Activated naive CD4-positive, alpha-beta T cell treated with anti-CD3 and anti-CD28 coated beads, Interleukin-2, amount 50 U/mL, for 16 hours (primary cell): ENCODE measurements at places on chromosomes 4 and X.

DNA sequence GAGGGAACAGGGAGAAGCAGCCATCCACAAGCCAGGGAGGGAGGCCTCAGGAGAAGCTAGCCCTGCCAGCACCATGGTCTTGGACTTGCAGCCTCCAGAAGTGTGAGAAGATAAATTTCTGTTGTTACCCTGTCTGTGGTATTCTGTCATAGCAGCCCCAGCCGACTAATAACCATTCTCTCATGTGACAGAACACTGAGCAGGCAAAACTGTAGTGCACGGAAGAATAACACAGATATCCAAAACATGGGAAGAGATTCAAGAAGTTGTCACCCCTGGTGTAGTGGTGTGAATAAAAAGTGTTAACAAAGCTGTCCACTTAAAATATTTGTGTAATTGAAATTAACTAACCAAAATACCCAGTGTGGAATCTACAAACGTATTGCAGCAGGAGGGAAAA lies 265.0 kb downstream of the ARHGAP10 start:
- no peak for DNase-seq

- DNase-seq: no peak
Observed at GRCh38 chr4:174217273-174218126, 66.0 kb downstream of the FBXO8 start.

GRCh38 chrX:43822014-43822413 lies 60.2 kb downstream of the MAOB start:
- no peak for DNase-seq

- DNase-seq: no peak
Observed at GRCh38 chrX:154749856-154750255, 1.0 kb downstream of the GAB3 start.

- no peak for DNase-seq
Observed at GRCh38 chrX:153361781-153362397, 27.9 kb downstream of the ZNF275 start.

DNA sequence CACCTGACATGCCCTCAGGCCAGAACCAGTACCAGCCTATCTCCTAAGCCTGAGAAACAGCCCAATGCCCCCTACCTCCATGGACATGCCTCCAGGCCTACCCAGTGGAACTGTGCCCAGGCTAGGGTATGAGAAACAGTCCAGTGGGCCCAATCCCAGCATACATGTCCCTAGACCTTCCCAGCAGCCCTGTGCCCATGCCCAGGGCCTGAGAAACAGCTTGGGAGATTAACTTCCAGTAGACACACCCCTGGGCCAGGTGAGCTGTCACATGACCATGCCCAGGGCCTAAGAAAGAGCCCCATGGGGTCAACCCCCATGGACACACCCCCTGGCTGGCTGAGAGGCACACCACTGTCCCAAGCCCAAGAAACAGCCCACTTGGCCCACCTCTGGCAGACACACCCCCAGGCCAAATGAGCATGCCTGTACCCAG lies 78.8 kb downstream of the CBR4 start:
- no peak for DNase-seq

- DNase-seq: no peak
Observed at GRCh38 chr4:23888421-23889319, 1.2 kb downstream of the PPARGC1A start.

- no peak for DNase-seq
Observed at GRCh38 chrX:131734621-131735020, 190.7 kb downstream of the OR13H1 start.

- DNase-seq: peak; percentile 25
Observed at GRCh38 chr4:39526765-39527295, 409 bp downstream of the UGDH start.

DNA sequence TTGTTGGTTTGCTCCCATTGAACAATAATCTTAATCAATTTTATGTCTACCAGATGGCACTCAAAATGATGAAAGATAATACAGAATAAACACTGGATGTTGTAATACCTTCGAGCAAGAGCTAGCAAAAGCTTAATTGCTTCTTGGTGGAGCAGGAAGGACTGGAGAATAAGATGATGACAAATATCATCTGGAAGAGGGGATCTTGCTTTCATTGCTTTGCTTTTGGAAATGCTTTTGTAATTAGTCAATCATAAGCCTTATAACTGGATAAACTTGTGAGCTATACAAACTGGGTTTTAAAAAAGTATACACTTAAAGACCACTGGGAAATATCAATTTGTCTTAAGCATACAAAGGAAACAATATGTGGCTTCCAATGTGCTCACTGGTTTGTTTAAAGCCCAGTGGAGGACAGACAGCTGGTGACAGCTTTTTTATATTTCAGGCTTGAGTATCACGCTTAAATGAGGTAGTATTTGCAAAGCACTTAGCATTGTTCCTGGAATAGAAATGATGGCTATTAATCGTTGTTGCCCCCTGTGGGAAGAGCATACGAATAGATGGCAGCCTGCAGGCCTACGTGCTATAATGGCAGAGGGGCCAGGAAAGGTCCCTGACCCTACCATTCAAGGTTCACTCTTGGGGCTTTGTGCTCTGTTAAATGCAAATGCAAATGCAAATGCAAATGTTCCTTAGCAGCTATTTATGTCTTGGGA lies 61.2 kb downstream of the TMEM150C start:
- DNase-seq: no peak

GRCh38 chrX:4935846-4936245 lies 1222.4 kb upstream of the PRKX start:
- DNase-seq: no peak

GRCh38 chrX:108892501-108892900 lies 156.1 kb upstream of the IRS4 start:
- DNase-seq: no peak

- no peak for DNase-seq
Observed at GRCh38 chr4:156177941-156178340, 224.3 kb upstream of the CTSO start.

DNA sequence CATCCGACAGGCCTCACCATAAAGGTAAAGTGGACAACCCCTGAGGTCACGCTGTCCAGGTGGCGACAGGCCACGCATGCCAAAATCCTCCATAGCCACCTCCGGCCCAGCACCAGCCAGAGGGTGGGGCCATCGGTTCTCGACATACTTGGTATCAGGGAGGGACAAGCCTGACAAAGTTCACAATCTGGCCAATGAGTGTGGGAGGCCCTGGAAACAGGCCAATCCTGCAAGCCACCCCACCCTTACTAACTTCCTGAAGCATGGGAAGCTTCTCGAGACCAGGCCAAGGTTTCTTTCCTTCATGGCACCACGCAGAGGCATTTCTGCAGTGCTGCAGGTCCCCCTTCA lies 73.8 kb downstream of the MTMR1 start:
- DNase-seq: no peak

- DNase-seq: no peak
Observed at GRCh38 chr4:184386271-184386781, 88.0 kb downstream of the IRF2 start.

DNA sequence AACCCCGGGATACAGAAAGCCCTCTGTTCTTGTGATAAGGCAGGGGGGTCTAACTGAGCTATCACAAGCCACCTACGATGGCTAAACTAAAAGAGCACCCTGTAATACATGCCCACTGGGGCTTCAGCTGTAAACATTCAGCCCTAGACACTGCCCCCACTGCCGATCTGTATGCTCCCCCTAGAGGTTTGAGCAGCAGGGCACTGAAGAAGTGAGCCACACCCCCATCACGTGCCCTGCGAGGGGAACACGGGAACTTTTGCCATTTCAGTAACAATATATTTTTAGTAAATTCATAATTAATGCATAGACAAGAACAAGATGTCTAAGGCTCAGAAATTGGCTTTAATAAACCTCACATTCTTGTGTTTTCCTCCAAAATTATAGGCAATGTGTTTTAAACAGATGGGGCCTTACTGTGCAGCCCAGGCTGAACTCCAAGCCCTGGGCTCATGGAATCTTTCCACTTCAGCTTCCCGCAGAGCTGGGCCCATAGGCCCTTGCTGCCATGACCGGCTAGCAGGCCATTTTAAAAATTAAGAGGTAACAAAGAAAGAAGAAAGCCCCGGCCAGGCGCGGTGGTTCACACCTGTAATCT lies 235.3 kb upstream of the SFRP2 start:
- no peak for DNase-seq

- DNase-seq: no peak
Observed at GRCh38 chr4:129394635-129395034, 298.7 kb downstream of the C4orf33 start.

GRCh38 chrX:9311421-9312160 lies 153.3 kb upstream of the TBL1X start:
- no peak for DNase-seq

- DNase-seq: peak; percentile 13
Observed at GRCh38 chrX:118523920-118524319, 28.3 kb downstream of the DOCK11 start.

- DNase-seq: no peak
Observed at GRCh38 chr4:42610941-42611340, 46.0 kb downstream of the ATP8A1 start.

DNA sequence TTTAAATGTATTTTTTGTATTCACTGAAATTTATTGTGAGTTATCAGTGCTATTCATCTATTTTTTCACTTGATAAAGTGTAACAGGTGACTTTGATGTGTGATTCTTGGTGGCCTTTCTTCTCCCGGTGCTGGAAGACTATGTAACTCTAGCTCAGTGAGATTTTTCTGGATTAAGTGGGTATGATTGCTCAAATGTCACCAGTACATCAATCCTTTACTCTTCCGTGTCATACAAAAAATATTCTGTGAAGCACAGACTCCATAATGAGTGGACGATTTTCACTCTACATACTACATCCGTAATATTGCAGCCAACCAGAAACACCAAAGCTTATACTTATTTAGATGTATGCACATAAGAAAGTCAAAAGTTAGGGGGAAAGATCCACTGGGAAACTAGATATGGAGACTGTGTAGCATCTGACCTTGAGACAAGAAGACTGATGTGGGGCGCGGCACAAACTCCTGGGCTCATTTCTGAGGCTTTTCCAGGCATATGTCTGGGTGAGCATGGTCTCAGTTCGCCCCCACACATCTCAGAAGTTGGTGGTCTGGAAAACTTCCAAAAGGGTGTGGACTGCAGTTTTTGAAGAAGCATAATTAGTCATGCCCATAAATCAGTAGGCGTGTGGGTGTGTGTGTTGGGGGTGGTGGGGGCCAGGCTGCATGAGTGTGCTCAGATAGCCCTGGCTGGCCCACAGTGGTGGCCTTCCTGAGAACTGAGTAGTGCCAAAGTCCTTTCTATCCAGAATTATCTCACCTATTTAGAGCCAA lies 53.9 kb upstream of the TENM3 start:
- DNase-seq: no peak

- no peak for DNase-seq
Observed at GRCh38 chr4:176817204-176817603, 24.5 kb upstream of the VEGFC start.

DNA sequence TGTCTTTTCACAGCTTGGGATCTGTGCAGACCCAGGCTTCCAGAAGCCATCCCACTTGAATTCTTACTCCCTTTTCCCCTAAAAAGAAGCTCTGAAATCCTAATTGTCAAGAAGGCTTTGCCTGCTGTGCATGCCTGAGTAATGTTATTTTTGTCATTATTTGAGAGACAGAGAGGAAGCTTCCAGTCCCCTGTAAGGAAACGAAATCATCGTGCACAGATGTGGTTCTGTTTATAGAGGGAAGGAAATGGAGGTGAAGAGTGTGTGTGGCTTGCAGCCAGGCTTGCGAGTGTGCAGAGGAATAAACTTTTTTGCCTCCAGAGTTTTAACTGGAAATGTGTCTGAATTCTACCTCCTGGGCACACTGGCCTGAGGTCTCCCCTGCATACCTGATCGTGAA lies 70.2 kb downstream of the TBL1X start:
- no peak for DNase-seq

DNA sequence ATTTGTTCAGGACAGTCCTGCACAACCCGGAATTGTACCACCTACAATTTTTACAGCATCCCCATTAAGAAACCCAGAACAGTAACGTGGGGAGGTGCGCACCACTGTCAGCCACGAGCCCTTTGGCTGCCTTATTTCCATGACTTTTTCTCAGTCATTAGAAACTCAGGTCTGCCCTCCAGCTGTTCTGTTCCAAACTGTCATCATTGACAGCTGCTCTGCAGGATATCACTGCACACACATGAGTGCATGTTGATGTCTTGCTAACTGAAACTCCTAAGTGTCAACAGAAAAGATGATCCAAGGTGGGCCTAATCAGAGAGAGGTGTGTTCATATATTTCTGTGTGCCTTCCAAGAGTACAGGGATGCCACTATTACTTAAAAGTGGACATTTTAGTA lies 123.4 kb downstream of the PARM1 start:
- no peak for DNase-seq

DNA sequence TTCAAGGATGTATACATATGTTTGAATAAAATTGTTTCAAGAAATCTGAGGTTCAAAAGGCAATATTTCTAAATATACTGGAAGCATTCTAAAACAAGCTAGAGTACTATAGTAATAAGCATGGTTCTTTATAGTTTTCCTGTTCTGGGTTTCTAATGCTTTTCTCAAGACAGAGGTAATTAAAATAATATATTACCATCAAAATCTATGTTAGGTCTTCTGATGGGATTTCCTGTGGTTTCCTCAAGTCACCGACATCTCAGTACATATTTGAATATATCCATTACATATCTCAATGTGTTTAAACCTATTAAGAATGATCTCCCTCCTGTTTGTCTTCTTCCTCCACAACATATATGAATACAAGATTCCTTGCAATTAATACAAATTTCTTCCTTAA lies 25.6 kb downstream of the ARSJ start:
- DNase-seq: no peak

GRCh38 chrX:29487714-29488113 lies 727.6 kb upstream of the MAGEB2 start:
- DNase-seq: no peak
